ENCODE measurements at places on chromosomes 12 and 14. TPM values are rescaled to one million over a fixed set of nuclear protein-coding genes. Genes with fewer than 3 reads are reported as not detected.

GUCY2C gene
- not detected for total RNA-seq

RASSF8 gene
- total RNA-seq: 15.6 TPM

COCH gene
- 0.04 TPM for total RNA-seq

RD3L gene
- total RNA-seq: not detected

TMEM132D gene
- total RNA-seq: not detected

CMA1 gene
- not detected for total RNA-seq

ASCL1 gene
- not detected for total RNA-seq

PLCZ1 gene
- not detected for total RNA-seq

KSR2 gene
- 0.03 TPM for total RNA-seq

TAMALIN gene
- 0.11 TPM for total RNA-seq

GLIPR1L2 gene
- 0.41 TPM for total RNA-seq

SERPINA10 gene
- not detected for total RNA-seq

LHX5 gene
- 0.24 TPM for total RNA-seq

KRT72 gene
- not detected for total RNA-seq

OR6C65 gene
- not detected for total RNA-seq

DIO2 gene
- total RNA-seq: 0.03 TPM

IL26 gene
- total RNA-seq: not detected

Data from foreskin keratinocyte (primary cell).